ENCODE measurements at places on chromosomes 6 and 20.

GRCh38 chr20:52843425-52843824 is 128.7 kb upstream of the TSHZ2 start:
- DNase-seq = no peak

- no peak for DNase-seq
These were observed 913.0 kb downstream of the C6orf118 start for GRCh38 chr6:164396071-164397047.

- DNase-seq = no peak
These were observed 7.4 kb upstream of the CD24 start for GRCh38 chr6:106981926-106982325.

DNA sequence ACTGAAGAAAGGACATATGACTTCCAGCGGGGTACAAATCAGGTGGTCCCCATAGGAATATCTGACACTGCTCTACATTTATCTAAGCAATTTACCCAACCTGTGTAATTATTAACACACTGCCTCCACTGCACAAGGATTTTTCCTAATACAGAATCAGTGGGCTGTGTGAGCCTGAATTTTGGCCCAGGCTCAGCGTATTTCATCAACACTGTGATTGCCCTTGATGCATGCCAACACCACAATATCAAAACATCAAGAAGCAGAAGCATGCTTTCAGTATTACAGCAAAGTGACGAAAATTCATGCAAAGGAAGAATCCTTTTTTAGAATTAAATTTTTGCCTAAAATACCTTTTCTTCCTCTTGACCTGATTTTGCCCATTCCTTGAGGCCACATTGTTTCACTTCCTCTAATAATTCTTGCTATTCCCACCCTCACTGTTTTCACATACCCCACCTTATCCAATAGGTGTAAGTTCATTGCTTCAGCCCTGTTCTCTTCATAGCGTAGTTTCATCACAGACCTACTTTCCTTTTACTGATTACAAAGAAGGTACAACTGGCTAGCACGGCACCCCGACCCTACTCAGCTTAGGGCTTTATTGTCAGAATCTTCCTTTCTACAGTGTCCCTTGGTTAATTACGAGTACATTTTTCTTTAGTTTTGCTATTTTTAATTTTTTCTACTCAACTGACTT is 83.7 kb upstream of the PTCHD4 start:
- DNase-seq = no peak

DNA sequence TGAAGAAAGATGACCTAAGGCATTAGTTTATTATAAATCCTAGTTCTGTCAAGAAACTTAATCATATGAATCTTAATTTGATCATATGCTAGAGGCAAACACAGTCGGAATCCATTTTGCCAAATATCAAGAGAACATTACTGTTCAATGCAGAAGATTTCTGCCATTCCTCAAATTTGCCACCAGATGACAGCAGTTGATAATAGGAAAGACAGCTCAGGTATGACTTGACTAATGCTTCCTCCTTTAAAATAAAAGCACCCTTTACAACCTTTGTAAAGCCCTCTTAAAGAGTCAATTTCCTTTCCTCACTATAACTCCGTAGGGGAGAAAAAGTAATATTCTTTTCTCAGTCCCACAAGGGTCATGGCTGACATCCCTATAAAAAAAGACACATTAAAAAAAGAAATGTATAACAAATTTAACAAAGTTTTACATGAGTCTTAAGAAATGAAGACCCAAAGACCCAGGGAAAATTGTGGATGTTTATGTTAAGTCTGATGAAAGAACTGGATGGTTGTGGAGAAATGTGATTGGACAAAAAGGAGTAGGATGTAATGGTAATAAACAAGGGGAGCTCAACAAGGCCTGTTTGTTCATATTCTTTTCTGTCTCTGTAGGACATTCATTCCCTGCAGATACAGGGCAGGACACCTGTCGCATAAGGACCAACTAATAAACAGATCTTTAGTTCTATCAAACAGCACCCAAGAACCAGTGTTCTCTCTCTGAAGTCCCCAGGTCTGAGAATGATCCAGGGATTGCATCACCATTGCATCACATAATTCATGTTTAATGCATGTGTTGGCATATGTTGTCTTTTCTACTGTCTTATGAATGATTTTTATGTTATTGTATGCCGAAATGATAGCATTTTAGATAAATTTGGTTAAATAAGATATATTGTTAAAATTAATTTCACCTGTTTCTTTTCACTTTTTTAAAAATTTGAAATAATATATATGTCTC is 23.0 kb upstream of the IL17A start:
- no peak for DNase-seq

Measured in left cardiac atrium (tissue), 4 donors.